Foreskin keratinocyte (primary cell): ENCODE measurements at places on chromosomes 6 and 20. TPM values are rescaled to one million over a fixed set of nuclear protein-coding genes. Genes with fewer than 3 reads are reported as not detected.

DNA sequence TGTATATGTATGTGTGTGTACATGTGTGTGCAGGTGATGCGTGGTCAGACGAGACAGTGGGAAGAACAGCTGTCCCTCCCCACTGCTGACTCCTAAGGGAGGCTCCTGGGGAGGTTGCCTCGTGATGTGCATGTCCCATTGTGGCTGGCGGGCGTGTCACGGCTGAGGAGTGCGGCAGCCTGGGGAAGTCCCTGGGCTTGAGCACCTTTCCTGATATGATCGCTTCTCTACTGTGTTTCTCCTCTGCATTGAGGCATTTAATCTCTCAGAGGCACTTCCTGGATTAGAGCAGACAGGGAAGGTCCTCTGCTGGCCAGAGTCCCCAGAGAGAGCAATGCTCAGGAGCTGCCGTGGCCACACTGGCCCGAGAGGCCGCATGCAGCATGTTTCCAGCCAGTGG is 11.4 kb downstream of the NPBWR2 start:
- no peak for DNase-seq

DNA sequence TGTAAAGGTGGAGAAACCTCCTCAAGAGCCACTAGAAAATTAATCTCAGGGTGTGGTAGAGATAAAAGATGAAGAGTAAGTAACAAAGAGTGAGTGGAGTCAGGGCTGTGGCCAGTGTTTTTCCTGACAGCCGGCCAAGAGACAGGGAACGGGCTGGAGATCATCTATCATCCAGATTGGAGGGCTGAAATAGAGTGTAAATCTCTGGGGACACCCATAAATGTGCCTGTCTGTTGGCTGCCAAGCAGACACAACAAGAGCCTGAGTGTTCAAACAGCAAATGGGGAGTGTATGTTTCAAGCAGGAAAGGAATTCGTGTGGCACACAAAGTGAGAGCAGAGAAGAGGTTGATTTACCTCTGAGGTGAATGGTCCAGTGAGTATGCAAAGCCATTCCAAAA is 326.4 kb upstream of the KHDRBS2 start:
- DNase-seq: no peak

GRCh38 chr6:157137501-157137900 is 185.8 kb downstream of the TMEM242 start:
- DNase-seq: no peak

GRCh38 chr6:133787859-133788505 is 100.9 kb upstream of the TCF21 start:
- no peak for DNase-seq

- DNase-seq: no peak
These were observed 124.0 kb upstream of the SLC2A12 start for GRCh38 chr6:134176264-134176975.

DNA sequence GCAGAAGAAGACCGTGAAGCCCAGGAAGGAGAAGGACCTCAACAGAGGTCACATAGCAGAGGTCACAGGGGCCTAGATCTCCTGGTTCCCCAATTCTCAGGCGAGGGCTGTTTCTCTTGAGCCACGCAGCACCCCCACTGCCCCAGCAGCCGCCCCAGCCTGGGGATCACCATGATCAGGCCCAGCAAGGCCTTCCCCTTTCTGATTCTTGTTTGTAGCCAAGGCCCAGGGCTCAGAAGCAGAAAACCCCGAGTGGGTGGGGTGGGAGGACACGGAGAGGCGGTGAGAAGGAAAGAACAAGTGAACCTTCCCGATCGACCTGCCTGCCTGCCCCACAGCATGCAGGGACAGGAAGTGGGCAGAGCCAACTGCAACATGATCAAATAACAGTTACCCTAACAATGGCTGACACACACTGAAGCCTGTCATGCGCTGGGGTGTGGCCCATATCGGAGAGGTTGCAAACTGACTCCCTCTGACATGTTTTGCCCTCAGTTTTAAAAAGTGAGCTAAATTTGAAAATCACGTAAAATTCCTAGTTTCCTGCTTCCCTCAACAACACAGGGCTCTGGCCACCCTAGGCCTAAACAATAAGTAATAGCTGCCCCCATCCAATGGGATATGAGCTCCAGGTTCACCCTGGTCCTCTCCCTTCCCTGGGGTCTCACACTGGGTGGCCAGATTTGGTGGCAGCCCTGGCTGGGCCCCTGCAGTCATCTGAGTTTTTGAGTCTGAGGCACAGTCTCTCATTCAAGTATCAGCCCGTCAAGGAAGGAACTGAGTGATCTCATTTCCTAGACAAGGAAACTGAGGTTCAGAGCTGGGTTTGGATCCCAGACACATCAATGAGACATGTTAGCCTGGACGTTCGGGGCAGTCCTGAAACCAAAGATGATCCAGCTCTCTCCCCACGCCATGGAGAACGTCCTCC is 6.5 kb downstream of the PEDS1 start:
- DNase-seq: peak; percentile 84

DNA sequence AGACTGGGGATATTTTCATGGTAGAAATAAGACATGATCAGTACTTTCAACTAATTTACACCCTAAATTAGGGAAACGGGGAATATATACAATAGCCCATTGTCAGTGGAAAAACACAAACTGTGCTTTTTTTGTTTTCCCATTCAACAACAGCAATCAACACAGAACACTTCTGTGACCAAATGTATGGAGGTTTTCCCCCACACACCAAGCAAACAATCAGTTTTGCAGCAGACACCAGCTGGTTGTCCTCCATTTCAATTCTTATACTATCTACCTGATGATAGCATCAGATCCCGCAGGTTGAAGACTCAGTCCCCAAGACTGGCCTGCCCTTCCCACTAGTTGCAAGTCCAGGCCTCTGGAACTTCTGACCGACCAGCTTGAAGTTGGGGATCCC is 4.5 kb downstream of the HINT3 start:
- no peak for DNase-seq

Gene ABHD16B
- total RNA-seq: not detected in 2 replicates

Gene FAM209B
- 0.53 and 0.71 TPM in 2 replicates for total RNA-seq
